ENCODE measurements at places on chromosomes 3 and 15.

DNA sequence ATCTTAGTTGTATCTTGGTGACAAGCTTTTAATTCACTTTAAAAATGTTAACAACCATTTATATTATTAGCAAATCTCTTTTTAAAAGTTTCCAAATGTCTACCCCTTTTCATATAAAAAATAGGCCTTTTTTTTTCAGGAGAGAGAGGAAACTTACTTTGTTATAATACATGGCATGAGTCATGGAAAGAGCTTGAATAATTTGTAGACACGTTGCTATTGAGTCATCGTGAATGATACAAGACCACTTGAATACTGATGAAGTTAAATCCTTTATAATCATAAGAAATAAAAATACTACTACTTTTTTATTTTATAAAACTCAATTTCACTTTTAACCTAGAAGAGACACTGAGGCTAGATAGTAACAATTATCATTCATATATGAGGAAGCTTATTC is 70.3 kb upstream of the BBX start:
- DNase-seq, result no peak

GRCh38 chr3:192010490-192010889 is 549.5 kb downstream of the PYDC2 start:
- DNase-seq, result no peak

DNA sequence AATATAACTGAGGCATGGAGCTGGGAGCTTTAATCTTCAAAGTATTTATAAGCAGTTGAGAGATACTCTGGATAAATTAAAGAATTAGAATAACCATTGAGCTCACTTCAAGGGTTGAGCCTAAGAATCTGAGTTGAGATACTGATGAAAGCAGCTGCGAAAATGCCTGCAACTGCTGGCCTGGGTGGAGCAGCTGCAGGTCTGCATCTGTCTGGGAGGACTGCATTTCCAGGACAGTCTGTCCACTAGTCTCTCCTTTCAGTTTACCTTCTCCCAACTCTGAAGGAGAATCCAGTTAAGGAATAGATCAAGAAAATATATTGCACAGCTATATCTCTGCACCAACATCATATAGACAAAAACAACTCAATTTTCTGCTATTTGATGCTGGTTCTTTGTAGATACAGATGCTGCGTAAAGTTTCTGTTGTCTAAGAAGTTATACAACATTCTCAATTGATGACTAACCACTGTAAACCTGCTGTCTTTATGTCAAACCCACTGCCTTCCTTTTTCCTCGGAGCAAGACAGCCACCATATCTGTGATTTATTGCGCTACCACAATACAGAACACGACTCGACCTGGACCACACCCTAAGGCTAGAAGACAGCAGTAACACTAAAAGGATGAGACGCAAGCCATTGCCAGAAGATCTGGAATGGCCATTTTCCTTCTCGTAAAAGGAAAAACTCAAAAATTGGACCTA is 245.1 kb downstream of the MAGI1 start:
- DNase-seq, result no peak

DNA sequence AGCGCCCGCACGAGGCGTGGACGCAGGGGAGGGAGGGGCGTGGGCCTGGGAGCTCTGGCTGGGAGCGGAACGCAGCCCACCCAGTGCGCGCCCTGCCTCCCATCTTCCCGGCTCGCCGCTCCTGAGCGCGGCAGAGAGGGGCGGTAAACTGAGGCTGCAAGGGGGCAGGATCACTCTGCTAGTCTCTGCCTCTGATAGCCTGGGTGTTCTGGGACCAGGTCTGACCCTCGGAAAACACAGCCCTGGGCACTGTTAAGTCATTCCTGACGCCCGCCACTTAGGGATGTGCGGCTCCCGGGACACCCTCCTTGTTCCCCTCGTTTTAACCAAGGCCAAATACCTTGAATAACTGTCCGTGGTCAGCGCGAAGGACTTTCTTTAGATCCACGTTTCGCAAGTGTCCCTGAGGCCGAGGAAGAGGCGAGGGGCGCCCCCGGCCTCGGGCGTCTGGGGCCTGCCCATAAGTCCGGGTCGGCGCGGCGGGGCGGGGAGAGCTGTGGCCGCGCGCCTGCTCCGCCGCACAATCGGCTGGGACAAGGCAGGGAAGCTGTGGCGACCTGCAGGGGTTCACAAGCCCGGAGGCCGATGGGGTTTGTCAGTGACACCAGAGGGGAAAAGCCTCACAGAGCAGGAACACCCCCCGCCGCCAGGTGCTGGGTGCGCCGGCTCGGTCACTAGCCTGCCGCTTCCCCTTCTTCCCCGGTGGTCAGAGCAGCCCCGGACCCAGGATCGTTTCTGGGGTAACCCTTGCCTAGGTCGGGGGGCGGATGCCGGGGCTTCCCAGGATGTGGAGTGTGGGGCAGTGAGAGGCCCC is 1.5 kb downstream of the ITPKA start:
- DNase-seq, result no peak

GRCh38 chr3:176647987-176648386 is 549.3 kb downstream of the TBL1XR1 start:
- DNase-seq, result no peak

DNA sequence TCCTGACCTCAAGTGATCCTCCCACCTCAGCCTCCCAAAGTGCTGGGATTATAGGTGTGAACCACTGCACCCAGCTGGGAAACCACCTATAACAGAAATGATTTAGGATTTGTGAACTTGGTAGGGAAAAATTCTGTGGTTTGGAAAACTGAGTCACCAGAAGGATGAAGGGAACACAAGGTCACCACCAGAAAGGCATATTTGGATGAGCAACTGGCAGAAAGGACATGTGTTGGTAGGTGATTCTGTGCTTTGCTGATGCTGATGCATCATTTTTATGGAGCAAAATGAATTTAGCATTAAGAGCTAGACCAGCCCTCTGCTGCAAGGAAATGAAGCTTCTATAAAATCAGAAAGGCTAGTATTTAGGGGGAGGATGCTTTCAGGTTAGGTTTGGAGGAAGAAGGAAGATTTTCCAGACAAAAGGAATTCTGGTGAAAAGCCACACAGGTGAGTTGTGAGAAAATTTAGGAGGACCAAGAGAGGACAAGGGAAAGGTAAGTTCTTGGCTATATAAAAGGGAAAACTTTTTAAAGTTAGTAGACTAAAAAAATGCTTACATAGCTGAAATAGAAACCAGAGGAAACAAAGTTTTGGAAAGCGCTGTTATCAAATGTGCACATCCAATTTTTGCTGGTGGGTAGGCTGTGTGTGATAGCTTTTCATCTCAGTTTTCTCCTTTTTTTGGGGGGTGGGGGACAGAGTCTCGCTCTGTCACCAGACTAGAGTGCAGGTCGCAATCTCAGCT is 3.6 kb downstream of the PXK start:
- DNase-seq, result peak; percentile 70

DNA sequence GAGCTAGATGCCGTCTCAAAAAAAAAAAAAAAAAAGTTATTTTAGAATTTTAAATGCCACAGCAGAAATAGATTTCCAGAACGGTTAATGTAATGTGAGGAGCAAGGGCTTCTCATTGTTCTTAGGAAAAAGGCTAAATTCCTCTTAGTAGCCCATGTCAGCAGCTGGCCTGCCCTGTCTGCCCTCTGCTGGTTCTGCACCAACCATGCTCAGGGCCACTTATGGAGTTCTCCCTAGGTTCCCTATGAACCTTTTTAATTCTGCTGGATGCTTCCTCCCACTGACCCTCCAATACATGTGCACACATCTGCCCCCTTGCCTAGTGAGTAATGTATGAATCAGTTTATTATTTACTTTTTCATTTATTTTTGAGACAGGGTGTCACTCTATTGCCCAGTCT is 32.2 kb upstream of the DPPA4 start:
- DNase-seq, result no peak

DNA sequence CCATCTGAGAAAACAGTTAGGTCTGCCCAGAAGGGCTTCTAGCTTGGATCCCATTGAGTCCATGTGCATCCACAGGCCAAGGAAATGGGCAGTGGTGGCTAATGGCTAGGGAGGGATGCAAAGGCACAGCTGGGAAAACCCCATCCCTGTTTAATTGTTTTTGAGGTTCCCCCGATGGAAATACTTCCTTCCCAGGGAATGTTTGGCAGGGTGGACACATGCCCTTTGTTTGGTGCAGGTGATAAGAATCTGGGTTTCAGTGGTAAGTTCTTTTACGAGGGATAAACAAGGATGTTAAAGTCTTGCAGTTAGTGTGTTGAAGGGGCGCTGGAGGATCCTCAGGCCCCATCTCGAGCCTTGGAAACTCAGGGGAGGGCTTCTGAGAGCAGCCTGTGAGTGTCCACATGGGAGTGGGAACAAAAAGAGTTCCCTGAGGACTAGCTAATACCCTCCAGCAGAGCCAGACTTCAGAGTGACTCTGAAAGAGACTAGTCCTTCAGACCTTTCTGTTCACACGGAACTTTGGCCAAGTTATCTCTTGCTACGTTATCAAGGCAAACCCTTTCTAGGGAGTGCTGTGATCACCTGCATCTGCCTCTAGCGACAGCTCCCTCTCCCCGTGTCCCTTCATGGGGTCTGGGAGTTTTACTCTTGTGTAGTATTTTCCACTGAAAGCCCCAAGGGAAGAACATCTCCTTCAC is 17.4 kb downstream of the PTPRG start:
- DNase-seq, result no peak

GRCh38 chr15:50823281-50823680 is 57.8 kb upstream of the SPPL2A start:
- no peak for DNase-seq

- DNase-seq, result peak; percentile 51
Observed at GRCh38 chr3:64056606-64057180, 33.4 kb upstream of the PSMD6 start.

DNA sequence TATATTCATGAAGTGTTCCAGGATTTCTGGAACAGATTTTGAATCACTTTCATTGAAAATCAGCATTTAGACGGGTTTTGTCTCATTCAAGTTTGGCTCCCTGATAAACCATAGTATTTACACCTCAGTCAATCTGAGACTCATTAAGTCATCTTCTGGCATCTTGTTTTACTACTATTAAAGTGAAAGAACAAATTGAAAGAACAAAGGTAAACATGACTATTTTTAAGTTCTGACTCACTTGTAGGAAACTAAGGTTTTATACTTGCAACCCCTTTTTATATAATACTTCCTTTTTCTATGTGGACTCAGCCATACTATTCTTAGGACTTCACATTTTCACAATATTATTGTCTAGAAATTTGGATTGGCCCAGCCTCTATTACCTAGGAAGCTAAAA is 854.4 kb downstream of the SQOR start:
- DNase-seq, result no peak

DNA sequence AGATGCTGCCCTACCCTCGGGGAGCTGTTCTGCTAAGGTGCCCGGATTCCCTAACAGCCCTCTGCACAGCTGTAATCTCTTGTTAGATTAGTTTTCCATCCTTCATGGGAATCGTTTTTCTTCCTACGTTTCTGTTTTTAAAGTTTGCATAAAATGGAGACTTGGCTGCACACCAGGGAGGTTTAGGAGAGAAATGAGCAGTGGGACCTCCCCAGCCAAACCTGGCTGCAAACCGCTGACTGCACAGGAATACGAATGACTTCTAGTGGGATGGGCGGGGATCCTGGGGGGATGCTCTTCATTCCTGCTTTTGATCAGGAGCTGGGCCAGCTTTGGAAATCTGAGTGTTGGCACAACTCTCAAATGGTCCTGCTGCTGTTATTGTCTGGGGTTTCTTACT is 77.5 kb downstream of the THSD4 start:
- no peak for DNase-seq

DNA sequence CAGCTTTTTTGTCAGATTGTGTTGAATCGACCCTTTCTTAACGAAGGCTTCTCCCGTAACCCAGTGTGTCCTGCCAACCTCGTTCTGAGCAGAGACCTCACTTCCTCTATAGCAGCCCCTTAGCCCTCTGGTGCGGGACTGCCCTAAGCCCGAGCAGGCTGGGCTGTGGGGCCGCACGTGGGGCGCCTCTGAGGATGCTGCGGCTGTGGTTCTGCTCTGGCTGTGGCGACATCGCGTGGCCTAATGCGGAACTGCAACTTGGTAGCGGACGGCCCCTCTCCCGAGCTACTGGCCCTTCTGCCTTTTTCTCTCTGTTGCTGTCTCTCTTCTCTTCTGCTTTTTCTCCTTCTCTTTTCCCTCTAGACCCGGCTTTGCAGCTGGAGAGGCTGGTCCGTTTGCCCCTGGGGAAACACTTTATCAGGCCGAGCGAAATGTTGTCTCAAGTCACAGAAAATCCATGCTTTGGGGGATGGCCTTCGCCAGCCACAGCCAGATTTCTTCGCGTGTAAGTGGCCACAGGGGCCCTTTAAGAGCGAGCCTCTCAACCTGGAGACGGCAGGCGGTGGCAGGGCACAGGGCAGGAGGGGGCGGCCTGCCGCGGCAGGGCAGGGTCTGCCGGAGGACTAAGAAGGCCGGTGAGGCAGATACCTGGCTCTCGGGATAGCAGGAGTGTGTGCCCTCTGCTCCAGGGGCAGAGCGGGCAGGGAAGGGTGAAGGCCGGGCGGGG is 19.4 kb upstream of the KIF23 start:
- DNase-seq, result no peak

GRCh38 chr15:69958496-69959084 is 139.1 kb downstream of the TLE3 start:
- no peak for DNase-seq

- no peak for DNase-seq
Observed at GRCh38 chr15:58760385-58761009, 10.6 kb upstream of the MINDY2 start.

GRCh38 chr3:140655678-140656077 is 22.2 kb upstream of the TRIM42 start:
- no peak for DNase-seq

GRCh38 chr3:177604181-177604580 is 406.9 kb upstream of the TBL1XR1 start:
- DNase-seq, result no peak

DNA sequence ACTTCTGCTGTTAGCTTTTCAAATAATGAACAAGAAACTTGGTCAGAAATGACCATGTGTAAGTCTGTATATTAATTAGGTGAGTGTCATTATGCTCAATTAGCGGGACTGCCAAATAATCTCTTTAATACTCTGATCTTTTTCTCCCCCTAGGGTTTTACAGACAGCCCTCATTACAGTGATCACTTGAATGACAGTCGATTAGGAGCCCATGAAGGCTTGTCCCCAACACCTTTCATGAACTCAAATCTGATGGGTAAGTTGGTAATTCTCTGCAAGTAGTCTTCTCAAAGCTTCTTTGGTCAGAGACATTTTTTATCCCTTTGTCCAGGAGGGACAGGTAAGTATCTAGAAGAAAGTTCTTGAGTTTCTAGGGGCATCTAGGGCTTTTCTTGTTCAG is 173.2 kb downstream of the TCF12 start:
- DNase-seq, result no peak

DNA sequence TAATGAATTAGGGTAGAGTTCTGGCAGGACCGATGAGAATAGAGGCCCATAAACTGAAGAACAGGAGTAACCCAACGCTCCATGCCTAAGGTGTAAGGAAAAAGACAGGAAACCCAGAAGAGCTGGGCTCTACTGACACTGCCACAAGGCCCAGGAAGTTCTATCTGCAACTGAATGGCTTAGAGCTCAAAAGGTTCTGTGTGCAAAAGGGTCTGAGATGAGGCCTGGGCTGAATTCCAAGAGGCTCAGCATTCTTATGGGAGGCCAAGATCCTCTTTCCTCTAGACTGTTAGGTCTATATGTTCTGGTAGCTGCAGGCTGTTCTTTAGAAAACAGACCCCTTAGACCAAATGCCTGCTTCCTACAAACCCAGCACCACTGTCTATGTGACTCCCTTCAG is 30.5 kb upstream of the PRSS50 start:
- DNase-seq, result no peak

All from fibroblast of skin of left quadriceps (primary cell).